EL (cell line): ENCODE measurements at places on chromosomes 5 and 9.

GRCh38 chr5:54460181-54460919, 4.9 kb downstream of the HSPB3 start:
- DNase-seq: peak; percentile 51

DNA sequence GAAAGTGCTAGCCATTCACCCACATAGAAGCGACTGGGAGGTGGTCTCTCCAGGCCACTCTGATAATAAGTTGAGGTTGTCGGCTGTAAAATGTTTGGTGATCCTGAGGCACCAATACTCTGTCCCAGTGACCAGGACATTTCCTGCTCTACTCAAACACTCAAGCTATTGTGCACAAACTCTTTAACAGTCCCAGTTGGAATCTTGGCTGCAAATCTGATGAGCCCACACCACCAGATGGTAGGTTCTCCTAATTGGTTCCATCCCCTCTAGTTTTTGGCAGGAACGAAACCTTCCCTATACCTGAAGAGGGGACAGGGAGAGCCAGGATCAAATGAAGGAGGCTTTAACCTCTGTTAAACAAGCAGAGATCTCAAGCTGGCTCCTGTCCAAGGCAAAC, 14.3 kb downstream of the GRIA1 start:
- no peak for DNase-seq

DNA sequence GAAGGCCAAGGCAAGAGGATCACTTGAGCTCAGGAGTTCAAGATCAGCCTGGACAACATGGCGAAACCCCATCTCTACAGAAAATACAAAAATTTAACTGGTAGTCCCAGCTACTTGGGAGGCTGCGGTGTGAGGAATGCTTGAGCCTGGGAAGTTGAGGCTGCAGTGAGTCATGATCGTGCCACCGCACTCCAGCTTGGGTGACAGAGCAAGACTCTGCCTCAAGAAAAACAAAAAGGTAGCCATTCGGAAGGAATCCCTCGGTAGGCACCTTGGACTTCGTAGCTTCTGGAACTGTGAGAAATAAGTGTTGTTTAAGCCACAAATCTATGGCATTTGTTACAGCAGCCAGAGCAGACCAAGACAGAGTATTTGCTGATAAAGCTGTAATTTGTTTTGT, 174.2 kb downstream of the DCP2 start:
- no peak for DNase-seq

DNA sequence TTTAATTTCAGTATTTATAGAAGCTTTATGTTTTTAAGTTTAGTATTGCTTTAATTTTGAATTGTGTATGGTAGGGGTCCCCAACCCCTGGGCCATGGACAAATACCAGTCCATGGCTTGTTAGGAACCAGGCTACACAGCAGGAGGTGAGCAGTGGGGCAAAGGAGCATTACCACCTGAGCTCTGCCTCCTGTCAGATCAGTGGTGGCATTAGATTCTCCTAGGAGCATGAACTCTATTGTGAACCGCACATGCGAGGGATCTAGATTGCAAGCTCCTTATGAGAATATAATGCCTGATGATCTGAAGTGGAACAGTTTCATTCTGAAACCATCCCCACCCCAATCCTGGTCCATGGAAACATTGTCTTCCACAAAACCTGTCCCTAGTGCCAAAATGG, 1.9 kb downstream of the C5 start:
- no peak for DNase-seq

DNA sequence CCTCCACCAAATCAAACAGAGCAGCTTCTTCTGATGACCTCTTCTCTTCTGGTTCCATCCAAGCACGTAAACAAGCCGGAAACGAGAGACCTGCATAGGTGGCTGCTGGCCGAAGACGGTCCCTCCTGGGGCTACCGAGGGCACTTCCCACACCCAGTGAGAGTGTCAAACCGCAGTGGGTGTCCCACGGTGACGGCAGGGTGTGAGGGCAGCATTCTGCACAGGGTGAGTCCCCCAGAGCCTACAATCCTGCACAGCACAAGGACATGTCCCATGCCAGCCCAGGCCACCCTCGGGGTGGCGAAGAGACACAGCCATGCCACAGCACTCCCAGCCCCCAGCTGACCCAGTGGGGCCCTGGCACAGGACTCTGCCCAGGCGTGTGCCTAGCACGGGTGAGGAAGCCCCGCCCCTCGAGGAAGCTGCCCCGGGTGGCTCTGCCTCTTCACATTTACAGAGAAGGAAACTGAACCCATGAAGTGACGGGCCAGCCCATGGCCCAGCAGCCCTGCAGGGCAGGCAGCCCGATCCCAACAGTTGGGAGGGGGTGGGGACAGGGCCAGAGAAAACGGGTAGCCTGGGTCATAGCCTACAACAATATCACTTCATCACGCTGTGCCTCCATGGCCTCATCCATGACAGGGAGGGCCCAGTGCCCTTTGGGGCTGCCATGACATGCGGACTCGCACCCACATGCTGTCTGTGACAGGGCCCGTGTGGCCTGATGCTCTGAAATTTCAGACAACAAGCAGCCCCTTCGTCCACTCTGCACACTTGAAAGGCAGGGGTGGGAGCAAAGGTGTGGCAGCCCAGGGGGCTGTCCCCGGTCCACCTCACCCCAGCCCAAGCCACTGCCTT, 43.2 kb downstream of the SEMA4D start:
- no peak for DNase-seq

DNA sequence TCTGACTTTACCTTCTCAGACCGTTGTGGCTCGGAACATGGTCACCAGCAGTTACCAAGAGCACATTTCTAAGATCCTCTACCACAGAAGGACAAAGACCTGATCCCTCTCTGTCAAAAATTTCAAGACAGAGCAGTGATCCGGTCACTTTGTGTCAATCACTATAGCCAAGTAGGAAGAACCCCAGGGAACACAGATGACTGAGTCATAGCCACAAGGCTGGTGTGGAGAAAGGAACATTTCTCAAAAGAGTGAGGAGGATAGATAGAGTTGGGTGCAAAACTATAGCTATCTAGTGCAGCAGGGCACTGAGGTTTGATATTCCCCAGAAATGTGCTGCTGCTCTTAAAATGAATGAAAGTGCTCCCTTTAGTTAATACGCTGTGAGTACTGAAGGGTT, 130.7 kb upstream of the SMIM23 start:
- no peak for DNase-seq

DNA sequence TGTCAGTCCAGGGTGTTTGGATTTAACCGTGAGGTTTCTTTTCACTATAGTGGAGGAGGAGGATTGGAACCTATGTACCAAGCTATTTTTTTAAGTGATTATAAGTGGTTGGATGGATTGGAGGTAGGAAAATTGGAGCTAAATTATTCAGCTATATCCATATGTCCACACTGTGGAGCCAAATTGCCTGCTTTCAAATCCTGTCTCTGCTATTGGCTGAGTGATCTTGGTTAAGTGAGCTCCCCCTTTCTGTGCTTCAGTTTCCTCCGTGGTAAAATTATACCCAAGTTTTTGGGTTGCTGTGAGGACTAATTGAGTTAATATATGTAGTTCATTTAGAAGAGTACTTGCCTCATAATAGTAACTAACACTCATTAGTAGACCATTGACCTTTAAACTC, 2.5 kb downstream of the CENPP start:
- DNase-seq: peak; percentile 48

GRCh38 chr9:68896486-68896885, 117.4 kb downstream of the PRKACG start:
- no peak for DNase-seq

DNA sequence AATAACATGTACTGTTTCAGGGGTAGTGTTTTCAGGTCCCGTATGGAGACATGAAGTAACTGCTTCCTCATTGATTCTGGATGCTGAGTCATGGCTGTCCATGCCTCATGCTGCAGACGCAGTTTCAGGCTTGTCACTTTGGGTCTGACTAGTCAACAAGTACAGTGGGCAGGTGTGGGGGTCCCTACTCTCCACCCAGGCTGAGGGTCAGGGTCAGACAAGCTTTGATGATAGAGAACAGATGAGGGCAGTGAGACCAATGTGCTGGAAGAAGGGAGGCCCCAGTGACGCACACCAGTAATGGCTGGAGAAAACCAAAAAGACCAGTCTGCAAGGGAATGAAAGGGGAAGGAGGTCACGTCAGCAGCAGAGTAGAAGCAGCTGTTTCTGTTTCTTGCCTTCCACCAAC, 80.0 kb upstream of the NFIL3 start:
- no peak for DNase-seq

DNA sequence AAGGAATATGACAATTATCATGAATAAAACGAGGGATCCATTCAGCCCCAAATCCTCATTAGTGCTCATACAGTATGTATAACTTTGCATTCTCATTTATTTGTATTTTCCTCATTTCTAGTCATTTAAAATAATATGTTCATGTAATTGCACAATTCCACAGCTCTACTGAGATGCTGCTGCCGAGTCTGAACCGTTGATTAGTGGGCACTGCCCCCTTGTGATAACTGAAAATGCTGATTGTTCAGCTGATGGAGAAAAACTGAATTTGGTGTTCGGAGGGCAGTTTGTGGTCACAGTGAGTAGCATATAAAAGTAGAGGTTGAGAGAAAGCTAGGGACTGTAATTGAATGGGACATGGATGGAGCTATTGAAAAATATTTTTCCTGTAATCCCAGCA, 12.2 kb upstream of the GPR151 start:
- DNase-seq: no peak

DNA sequence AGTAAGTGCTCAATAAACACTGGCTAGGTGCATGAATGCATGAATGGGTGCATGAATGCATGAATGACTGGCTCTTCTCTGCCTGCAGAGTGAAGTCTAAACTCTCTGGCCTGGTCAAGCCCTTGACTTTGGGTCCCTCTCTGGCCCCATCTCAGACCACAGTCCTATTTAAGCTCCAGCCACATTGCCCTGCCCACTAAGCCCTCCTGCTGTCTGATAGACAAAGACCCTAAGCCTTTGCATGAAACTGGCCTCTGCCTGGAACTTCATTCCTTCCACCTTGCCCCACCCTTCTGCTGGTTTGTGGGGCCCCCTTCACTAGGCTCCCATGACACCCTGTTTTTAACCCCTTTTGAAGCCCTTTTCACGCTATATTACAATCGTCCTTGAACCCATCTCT, 202.4 kb downstream of the TTLL11 start:
- DNase-seq: no peak

DNA sequence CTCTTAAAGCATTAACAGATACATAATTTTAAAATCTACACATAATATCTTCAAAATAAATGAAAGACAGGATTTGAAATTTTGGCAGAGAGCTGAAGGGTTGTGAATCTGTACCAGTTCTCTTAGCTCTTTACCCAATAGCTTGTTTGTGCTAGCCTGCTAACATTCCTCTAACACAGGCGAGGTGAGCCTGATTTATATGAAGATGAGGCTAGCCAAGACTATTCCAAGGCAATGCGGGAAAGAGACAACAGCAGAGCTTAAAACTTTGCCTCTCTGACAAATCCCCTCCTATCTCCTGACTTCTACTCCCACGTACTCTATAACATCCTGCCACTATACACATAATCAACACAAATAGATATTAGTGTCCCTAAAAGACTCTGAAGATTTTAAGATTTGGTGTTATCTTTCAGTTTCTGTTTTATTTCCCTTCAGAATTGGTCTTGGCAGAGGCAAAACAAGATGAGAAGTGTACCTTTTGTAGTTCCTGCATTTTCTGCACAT, 745.6 kb upstream of the ZNF608 start:
- DNase-seq: no peak

DNA sequence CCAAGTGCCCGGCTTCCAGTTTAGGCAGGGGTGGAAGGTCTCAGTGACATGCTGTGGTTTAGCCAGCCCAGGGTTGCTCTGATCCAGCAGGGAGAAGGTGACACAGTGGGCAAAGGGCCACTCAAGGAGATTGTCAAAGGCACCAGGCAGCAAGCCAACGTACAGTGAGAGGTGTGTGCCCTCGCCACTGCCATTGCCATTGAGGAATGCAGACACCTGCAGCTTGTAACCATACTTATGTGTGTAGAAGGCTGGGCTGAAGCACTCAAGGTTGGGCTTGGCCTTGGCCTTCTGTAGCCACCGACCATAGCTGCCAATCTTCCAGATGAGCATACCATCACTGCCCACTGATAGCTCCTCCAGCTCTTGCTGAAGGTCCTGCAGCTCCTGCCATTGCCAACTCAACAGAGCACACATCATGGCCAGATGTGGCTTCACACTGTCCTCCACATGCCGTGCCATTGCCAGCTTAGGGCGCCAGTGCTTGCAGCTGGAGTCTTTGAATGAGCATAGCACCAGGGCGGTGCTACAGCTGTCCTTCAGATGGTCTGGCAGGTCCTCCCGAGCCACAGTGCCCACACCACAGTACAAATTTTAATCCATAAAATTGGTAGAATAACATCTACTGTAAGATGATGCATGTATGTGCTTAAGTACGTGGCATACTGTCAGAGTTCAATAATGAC, 59.7 kb upstream of the HMHB1 start:
- no peak for DNase-seq

DNA sequence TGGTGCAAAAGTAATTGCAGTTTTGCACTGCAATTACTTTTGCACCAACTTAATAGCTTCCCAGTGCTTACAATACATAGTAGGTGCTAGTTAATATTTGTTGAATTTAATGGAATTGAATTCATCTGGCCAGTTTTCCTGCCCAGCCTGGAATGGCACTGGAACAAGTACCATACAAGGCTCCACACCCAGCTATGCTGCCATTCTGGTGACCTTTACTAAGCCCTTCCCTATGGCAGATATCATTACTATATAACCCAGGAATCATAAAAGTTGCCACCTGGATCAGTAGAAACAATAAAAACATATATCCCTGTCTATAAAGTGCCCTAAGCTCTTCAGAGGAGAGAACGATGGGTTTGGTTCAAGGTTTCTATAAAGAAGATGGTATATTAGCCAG, 22.4 kb upstream of the TRIM36 start:
- no peak for DNase-seq

GRCh38 chr9:116318468-116319374, 165.1 kb downstream of the PAPPA start:
- DNase-seq: no peak

GRCh38 chr5:80399526-80400239, 8.2 kb upstream of the ZFYVE16 start:
- DNase-seq: peak; percentile 42

- DNase-seq: no peak
Observed at GRCh38 chr5:82072138-82072537, 100.3 kb downstream of the ATG10 start.

DNA sequence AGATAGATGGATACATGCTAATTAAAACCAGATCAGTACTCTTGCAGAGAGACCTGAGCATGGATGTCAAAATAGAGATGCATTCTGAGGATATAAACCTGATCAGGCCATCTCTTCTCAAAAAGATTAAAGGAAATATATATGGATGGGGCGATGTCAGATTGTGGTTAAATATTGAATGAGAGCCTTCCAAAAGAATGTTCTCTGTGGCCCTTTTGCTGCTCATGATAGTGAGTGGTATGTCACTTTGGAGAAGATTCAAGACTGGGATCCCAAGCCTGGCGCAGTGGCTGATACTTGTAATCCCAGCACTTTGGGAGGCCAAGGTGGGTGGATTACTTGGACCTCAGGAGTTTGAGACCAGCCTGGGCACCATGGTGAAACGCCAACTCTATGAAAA, 20.5 kb downstream of the ZNF131 start:
- DNase-seq: peak; percentile 38

DNA sequence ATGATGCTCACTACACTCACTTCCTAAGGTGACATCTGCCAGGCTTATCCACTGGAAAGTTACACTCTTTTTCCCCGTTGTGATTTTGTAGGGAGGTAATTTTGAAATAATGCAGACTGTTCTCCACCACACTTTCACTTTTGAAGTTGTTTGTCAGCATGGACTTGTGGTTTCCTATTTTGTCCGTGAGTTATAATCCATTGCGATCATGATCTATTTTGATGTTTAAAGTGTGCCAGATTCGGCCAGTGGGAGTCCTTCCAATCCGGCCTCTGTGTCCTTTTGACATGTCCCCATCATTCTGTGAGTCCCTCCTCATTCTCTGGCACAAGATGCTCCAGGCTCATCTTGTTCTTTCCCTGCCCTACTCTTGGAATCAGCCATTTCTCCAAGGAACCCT, 211.3 kb upstream of the KLF4 start:
- DNase-seq: no peak
